M059J (cell line): ENCODE measurements at places on chromosomes 13 and 19. TPM values are rescaled to one million over a fixed set of nuclear protein-coding genes. Genes with fewer than 3 reads are reported as not detected.

- DNase-seq: peak; percentile 65
These were observed 1.1 kb downstream of the LSM14A start for GRCh38 chr19:34173193-34173956.

- DNase-seq: no peak
These were observed 30.4 kb downstream of the ZNF536 start for GRCh38 chr19:30402436-30403202.

DNA sequence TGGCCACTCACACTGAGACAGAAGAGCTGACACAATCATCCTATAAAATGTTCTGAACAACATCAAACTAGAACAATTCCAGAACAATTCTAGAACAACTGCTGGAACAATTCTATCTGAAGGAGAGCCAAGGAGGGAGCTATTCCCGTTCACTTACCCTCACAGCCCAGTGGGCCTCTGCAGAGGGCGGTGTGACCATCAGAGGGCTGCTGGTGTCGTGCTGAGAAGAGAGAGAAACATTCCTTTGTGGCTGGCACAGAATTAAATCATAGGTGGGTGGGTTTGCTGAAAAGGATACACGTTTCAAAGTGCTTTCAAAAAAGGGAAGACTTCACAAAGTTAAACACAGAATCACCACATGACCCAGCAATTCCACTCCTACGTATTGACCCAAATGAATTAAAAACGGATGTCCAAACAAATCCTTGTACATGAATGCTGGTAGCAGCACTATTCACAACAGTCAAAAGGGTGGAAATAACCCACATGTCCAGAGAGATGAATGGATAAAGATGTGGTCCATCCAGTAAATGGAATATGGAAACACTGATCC, 34.9 kb downstream of the EPS15L1 start:
- no peak for DNase-seq

DNA sequence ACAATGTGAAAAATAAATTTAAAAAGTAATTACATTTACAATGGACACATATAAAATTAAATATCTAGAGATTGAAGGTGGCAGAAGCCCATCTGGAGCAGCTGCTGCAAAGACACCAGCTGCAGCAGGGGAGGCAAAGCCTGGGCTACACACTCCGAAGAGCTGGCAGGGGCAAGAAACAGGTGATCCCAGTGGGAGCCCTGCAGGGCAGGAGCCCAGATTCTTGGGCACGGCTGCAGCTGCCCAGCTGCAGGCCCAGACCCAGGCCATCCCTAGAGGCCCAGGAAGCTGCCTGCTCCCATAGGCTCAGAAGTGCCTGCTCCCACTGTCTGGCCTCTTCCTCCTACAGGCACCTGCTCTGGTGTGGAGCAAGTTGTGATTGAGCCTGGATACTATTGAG, 1547.9 kb upstream of the SPRY2 start:
- DNase-seq: no peak

- DNase-seq: no peak
These were observed 5.4 kb downstream of the KLK1 start for GRCh38 chr19:50817941-50818858.

DNA sequence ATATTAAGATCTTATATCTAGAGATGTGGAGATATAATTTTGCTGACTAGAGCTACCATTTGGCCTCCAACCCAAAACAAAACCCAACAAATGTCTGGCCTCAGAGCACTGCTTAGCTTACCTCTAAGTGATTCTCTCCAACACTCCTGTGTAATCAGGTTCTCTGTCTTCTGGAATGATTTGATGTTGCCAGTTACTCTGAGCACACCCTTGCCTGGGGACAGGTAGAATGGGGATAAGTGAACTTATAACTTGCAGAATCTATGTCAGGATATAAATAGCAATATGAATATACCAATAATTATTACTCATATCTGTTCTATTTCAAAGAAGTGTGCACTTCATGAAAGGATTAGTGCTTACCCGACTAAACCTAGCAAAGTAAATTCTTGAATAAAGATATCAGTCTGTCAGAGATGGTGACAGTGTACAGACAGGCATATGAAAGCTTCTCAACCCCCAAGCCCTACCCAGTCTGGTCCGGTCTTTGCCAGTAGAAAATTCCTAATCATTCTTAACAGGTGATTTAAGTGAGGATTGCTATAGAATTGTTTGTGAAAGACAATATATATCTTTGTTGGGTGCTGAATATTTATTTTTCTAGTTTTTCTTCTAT, 33.0 kb downstream of the ZAR1L start:
- DNase-seq: no peak

DNA sequence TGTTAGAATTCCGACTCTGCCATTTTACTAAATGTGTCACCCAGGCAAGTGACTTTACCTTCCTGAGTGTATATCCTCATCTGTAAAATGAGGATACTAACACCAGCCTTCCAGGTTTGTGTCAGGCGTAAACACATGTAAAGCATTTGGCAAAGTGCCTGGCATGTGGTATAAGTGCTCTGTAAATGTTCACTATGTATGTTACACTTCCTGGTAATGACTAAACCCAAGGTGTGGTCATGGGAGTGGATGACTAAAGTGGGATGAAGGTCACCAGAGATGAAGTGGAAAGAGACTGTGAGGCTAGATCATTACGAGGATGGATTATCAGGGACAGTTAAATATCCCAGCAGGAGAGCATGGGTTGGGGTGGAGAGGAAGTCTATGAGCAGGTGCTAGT, 25.6 kb downstream of the DEDD2 start:
- DNase-seq: peak; percentile 88

The RCBTB1 gene
- 8.2 and 12.2 TPM in 2 replicates for total RNA-seq
